ENCODE measurements at places on chromosomes 16 and 17.
A peak's percentile ranks its signal among the peaks of the same experiment; 100 is the strongest.

- DNase-seq = no peak
These were observed 1.7 kb upstream of the PRSS21 start for GRCh38 chr16:2815299-2815771.

DNA sequence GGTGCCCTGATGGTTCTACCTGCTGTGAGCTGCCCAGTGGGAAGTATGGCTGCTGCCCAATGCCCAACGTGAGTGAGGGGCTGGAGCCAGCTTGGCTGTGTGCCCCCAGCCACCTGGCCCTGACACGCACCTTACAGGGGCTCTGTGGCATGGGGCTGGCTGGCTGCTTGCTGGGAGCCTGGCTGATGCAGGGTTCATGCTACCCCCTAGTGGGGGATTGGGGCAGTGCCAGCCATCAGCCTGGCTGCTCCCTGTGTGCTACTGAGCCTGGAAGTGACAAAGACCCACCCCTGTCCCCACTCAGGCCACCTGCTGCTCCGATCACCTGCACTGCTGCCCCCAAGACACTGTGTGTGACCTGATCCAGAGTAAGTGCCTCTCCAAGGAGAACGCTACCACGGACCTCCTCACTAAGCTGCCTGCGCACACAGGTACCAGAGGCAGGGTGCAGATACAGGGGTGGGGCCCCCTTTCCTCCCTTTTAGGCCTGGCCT, 5.7 kb downstream of the GRN start:
- peak; percentile 58 for DNase-seq

GRCh38 chr16:50318796-50319578, 49.8 kb downstream of the BRD7 start:
- no peak for DNase-seq

DNA sequence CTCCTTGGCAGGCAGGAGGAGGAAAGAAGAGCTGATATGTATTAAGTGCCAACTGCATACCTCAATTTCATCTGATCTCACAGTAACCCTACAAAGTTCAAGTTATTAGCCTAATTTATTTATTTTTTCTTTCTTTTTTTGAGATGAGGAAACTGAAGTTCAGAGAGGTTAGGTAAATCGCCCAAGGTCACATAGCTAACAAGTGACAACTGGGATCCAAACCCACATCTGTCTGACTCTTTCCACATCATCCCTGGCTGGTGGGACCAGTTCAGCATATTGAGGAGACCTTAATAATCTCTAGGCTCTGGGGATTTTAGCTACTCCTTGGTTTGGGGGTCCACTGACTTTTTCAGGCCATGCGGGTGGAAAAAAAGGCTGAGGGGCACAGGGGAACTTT, 60.9 kb downstream of the CYB5B start:
- DNase-seq = no peak

DNA sequence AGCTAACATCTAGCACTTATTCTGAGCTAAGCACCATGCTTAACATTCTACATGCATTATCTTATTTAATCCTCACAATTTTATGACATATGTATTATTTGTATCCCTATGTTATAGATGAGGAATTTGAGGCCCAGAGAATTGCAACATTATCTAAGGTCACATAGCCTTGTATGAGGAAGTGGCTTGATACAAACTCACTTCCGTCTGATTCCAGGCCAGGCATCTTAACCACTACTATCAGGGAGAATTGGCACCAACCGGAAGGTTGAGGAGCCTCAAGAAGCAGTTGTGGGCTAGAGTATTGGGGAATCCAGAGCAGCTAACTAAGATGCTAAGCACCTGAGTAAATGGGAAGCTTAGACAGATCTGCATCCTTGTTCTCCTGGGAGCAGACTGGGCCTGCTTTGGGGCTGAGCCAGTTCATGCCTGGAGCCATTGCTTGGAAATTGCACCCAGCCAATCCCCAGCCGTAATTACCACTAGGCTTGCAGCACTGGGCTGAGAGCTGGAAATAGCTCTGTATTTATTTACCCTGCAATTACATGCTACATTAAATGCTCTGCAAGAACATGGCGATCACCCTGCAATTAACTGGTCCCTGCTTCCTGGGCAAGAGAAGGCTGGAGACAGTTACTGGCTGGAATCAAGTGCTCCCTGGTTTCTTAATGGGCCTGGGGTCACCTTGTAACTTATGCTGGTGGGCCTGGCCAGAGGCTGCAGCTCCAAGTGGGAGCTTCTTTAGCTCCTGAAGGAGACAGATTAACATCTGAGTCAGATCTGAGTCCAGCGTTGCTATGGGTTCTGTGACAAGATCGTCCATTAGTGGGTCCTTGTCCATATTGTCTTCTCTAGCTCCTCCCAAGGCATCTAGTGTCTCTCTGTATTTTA, 273.1 kb upstream of the CCL2 start:
- DNase-seq = peak; percentile 92

- DNase-seq = no peak
These were observed 278.8 kb upstream of the C16orf82 start for GRCh38 chr16:26787924-26788323.

DNA sequence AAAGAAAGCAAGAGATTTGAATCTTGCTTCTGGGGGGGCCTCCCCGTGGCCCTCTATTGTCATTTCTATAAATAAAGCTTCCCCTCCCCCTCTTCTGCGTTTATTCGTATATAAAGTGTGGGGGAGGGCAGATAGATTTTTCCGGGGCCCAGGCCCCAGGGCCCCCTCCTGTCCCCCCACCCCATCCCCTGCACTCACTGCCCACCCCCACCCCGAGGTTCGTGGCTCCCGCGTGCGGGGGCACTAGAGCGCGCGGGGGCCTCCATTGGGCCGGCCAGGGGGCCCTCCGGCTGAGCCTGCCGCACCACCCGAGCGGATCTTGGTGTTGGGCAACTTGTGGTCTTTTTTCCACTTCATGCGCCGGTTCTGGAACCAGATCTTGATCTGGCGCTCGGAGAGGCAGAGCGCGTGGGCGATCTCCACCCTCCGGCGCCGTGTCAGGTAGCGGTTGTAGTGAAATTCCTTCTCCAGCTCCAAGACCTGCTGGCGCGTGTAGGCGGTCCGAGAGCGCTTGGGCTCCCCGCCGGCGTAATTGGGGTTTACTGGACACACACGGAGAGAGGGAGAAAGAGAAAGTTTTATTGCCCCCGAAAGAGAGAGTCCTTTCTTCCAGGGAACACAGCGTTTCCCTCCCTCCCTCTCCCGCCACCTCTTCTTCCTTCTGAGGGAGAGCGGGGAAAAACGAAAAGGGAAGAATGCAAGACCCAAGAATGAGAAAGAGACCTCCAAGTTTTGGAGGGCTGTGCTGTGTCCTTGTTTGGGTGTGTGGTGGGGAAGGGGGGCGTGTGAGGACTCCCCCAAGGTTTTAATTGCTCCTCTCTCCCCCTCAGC, 1.5 kb downstream of the HOXB4 start:
- no peak for DNase-seq

DNA sequence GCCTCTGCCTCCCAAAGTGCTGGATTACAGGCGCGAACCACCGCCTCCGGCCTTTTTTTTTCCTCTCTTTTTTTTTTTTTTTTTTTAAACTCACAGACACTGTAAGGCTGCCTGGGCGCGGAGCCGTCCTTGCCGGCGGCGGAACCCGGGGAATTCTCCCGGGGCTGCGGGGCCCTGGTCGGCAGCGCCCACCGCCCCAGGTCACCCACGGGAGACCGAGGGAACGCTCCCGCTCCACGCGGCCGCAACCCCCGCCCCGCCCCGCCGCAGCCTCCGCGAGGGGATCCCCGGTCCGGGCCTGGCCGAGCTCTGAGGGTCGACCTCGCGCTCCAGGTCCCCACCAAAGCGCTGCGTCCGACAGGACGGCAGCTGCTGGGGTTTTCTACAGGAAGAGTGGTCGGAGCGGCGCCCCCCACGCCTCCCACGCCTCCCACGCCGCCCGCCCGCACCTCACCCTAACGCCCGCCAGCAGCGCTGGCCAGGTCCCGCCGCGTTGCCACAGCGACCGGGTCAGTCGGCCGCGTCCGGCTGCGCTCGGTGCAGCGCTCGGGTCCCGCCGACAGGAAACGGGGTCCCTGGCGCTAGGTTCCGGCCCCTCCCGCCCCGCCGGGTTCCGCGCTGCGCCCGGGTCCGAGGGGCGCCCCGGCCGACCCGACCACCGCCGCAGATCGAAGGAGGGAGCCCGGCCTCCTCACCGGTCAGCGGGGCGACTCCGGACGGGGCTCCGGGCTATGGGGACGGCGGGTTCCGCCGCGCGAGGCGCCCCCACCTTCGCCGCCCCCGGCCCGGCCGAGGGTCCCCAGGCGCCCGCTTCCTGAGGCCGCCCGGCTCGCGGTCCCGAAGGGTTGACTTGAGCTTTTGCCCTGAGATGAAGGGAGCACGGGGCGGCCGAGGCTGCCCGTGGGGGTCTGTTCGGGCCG, at the start of gene CCDC57:
TSS of gene CCDC57 (minus strand) at position 512 of the 920 bp plus-strand sequence. CDS start 10,898 bp downstream, outside the sequence.
- peak; percentile 85 for DNase-seq

GRCh38 chr17:50676065-50676975, 31.4 kb downstream of the ANKRD40 start:
- no peak for DNase-seq

- no peak for DNase-seq
These were observed 8.3 kb downstream of the ABCC3 start for GRCh38 chr17:50642722-50643656.

DNA sequence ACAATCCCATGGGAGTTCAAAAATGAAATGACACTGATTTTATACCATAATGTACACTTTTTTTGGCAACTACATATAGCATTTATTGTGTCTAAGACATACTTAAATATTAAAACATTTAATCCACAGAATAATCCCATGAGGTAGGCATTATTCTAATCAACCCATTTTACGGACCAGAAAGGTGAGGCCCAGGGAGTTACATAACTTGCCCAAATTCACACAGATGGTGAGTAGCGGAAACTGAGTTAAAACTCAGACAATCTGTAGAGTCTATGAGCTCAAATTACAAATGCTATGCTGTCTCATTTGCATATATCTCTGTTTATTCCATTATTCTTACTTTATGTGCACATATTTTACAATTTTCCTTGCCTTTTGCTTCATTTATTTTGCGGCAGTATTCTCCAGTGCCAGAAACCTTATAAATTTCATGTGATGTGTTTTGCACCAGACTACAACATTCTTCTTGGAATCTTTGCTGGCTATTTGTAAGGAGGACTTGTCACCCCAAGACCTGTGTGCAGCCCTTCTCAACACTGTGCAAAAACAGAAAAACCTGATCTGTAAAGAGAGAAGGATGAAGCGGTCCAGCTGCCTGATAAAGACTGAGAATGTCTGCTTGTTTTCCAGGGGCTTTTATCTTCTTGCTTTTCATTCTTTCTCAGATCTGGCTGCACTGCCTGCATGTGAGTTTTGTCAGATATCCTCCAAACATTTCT, 2.3 kb upstream of the ABCA9 start:
- DNase-seq = no peak

GRCh38 chr16:24131294-24131693, 124.8 kb upstream of the CACNG3 start:
- no peak for DNase-seq

- DNase-seq = no peak
These were observed 35.8 kb upstream of the C1QL1 start for GRCh38 chr17:45003877-45004276.

- no peak for DNase-seq
These were observed 10.2 kb downstream of the SMURF2 start for GRCh38 chr17:64651889-64652288.

- no peak for DNase-seq
These were observed 31.6 kb upstream of the FAAP100 start for GRCh38 chr17:81583589-81584342.

GRCh38 chr17:63774141-63774968, at the start of gene DDX42:
Gene DDX42 (plus strand): TSS chr17:63774170. CDS start chr17:63787050, 12,880 bp downstream.
- no peak for DNase-seq

DNA sequence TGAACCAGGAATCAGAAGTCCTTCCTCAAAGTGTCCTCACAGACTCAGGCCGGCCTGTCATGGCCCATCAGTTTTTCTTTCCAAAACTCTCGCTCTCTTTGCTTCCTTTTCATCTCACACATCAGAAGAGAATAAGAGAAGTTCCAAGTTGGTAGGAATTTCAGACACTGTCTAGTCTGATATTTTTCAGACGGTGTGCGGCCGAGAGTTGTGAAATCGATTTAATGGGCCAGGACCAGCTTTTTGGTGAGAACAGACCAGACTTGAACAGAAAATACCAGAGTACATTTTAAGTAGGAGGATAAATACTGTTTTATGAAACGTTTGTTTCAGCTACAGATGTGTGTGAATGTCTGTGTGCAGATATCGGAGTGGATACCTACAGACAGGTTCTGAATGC, 24.8 kb upstream of the RCVRN start:
- DNase-seq = no peak

DNA sequence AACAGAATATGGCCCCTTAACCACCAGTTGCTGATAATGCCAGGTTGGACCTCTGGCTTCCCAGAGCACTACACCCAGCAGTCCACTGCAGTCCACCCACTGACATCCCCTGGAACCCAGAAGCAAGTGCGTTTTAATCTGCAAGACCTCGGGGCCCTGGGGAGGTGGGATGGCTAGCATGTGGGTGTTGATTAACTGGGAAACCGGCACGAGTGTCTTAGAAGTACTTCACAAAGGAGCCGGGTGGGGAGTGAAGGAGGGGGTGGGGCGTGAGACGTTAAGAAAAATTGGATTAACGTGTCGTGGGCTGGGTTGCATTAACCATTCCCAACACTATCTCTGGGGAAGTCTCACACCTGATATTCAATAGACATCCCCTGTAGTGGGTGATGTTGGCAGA, 6.1 kb upstream of the HIC1 start:
- no peak for DNase-seq

DNA sequence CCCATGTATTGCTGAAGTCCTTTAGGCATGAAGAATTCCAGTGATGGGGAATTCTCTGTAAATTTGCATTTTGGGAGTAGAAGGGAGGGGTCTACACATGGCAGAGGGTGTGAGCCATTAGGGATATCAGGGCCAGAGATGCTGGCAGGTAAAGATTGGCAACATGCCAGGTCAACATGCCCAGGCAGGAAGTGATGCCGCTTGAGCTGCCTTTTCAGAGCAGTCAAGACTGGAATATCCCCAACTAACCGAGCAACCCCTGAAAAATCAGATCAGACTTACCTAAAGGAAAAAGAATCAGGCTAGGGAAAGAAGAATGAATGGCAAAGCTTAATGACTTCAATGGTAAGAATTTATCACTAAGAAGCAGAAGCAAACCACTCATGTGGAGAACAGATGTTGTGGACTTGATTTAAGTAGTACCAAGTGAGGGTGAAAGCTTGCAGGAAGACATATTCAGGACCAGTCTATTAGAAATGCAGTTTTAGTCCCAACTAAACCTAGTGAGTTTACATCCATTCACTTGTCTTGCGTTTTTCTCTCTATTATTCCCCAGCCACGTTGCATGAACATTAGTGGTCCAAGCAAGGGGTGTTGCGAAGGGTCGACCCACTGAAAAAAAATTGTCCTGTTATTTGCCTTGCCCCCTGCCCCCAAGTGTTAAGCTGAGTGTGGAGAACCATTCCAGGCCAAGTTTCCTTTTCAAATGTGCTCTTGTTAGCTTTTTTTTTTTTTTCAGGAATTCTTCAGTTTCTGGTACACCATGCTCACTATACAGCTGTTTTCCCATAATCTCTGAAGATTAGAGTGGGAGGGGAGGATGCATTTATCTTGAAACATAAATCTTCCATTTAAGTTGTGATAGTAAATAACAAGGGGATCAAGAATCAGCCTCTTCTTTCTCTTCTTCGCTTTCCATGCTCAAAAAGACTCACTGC, 105.2 kb downstream of the ABCA8 start:
- peak; percentile 84 for DNase-seq

All from NCI-H345 (cell line).